ENCODE measurements at places on chromosomes 6 and 20.

GRCh38 chr6:83838727-83839126 is 14.4 kb upstream of the RIPPLY2 start:
- no peak for DNase-seq

- no peak for DNase-seq
These were observed 331.3 kb downstream of the BCKDHB start for GRCh38 chr6:80437801-80438200.

DNA sequence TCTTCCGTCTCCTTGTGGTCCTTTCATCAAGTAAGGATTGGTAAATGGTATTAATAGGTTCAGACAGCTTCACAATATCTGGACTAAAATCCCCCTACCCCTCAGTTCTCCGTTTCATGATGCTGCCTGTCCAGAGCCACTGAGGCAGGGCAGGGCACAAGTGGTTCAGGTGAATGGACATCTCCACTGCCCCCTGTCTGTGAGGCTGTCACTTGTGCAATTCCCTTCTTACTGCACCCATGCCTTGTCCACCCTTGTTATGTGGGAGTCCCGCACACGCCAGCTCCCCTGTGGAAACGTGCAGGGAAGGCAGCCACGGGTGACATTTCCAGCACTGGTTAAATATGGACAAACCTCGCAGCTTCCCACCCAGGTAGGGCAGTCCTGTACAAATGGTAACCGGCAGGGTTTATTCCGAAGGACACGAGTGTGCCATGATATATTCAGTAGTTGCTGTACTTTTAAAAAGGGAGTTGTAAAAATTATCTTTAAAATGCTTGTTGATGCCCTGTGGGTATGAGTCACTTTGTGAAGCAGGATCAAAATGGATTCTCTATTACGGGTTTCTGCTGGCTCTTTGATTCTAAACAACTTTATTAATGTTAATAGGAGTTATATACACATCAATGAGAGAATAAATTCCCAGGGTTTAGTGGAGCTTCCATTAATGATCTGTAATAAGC is 73.5 kb downstream of the FYN start:
- no peak for DNase-seq

DNA sequence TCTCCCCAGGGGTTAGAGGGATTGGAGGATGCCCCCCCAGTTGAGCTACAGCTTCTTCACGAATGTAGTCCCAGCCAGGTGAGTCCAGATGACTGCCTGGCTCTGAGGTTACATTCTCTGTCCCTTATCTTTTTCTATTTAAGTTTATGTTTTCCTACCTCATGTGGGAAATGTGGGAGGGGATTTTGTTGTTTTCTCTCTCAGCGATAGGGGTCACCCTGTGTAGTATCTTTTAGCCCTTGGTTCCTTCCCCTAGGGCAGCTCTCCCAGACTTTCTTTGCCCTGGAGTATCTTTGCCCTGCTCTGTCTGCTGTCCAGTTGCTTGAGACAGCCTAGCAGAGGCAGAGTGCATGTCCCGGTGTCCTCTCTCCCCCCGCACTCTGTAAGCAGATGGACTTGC is 5.8 kb downstream of the FANCE start:
- DNase-seq = no peak

DNA sequence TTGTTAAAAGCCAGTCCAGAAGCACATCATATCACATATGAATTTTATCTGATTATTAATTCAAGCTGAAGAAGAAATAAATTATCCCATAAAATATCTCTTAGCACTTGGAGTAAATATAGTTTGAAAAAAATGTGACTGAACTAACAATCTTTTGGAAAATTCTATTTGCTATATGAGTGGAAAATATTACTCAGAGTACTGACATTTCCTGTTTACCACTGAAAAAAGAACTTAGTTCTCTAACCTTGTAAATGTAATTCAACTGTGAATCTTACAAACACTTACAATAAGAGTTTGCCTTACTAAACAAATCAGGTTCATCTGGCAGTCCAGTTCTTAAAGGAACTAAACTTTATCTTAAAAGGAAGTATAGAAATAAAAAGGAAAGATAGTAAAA is 44.2 kb downstream of the MOXD1 start:
- DNase-seq = no peak

DNA sequence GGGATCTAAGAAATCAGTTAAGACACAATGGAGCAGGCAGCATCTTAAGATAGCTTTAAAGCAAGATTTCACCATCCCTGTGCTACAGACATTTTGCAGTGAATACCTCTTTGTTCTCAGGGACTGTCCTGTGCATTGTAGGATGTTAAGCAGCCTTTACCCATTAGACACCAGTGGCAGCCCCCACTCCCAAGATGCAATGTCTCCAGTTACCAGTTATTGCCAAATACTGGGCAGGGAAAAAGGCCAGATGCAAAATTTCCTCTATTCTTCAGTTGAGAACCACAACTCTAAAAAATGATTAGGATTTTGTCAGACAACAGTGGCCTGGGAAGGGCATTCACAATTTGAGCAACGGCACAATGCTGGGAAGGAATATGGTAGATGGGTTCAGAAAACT is 6.1 kb downstream of the FBXO5 start:
- DNase-seq = no peak

- DNase-seq = no peak
These were observed 5.2 kb downstream of the TOX2 start for GRCh38 chr20:43919686-43920403.

DNA sequence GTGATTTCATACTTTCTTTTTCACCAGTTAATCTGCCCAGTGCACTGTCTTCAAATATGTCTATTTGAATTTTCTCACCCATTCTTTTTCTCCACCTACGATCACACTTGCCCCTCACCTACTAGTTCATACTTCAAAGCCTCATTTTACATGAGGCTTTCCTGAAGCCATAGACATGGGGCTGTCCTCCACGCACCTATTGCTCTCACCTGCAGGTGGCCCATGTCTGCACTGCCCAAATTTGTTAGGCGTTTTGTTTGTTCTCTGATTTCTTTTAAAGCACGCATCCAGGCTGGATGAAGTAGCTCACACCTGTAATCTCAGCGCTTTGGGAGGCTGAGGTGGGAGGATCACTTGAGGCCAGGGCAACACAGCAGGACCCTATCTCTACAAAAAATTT is 106.8 kb upstream of the RIPOR2 start:
- no peak for DNase-seq

GRCh38 chr20:41185013-41185757 is 47.8 kb downstream of the PLCG1 start:
- no peak for DNase-seq

DNA sequence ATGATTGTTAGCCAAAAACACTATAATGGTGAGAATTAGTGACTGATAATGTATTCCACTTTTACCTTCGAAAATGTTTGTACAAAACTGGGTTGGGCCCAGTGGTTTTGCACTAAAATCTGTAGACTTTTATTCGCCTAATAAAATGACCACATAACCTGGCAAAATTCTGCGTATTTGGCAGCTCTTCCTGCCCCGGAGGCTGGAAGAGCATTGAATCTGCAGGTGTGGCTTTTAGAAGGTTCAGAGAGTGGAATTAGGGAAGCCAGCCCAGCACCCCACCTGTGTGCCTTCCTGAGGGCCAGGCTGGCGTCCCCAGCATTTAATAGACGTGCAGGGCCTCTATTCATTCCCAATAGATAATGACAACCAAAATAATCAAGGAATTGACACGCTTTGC is 256.7 kb downstream of the UST start:
- DNase-seq = no peak

DNA sequence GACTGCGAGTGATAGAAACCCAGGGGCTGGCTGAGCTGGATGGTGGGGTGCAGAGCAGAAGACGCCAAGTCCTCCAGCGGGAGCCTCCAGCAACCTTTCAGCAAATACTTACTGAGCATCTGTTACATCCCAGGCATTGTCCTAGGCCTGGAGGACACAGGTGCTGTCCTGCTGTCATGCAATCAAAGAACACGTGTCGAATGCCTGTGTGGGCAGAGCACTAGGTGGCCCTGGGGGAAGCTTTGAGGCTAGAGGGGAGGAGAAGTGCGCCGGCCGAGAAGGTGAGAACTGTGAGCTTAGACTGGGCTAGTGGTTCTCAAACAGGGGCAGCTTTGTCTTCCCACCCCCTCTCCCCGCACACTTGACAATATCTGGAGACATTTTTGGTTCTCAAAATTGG is 233.6 kb downstream of the BMP7 start:
- no peak for DNase-seq

- DNase-seq = no peak
These were observed 18.8 kb downstream of the DNMT3B start for GRCh38 chr20:32780749-32781655.

DNA sequence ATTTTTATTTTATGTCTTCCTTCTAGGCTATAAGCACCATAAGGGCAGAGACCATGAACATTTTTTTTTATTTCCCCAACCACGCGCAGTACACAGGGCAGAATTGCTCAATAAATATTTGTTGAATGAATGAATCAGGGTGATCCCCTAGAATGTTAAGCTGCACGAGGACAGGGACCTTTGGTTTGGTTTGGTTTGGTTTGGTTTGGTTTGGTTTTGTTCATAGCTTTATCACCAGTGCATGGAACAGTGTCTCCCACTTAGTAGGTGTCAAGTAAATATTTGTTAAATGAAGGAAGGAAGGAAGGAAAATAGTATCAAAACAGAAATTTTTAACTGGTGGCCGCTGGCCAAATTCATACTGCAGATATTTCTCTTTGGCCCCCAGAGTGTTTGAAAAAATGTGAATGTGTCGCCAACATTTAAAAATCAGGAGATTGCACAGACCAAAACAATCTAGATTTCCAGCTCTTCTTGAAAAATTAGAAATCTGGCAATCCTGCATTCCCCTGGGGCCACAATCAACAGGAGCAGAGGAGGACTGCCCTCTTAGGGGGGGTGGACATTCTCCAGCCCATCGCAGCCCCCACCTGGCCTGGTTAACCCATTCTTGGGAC is 205.3 kb downstream of the EYA2 start:
- no peak for DNase-seq

GRCh38 chr6:15429141-15430110 is 183.6 kb downstream of the JARID2 start:
- no peak for DNase-seq

DNA sequence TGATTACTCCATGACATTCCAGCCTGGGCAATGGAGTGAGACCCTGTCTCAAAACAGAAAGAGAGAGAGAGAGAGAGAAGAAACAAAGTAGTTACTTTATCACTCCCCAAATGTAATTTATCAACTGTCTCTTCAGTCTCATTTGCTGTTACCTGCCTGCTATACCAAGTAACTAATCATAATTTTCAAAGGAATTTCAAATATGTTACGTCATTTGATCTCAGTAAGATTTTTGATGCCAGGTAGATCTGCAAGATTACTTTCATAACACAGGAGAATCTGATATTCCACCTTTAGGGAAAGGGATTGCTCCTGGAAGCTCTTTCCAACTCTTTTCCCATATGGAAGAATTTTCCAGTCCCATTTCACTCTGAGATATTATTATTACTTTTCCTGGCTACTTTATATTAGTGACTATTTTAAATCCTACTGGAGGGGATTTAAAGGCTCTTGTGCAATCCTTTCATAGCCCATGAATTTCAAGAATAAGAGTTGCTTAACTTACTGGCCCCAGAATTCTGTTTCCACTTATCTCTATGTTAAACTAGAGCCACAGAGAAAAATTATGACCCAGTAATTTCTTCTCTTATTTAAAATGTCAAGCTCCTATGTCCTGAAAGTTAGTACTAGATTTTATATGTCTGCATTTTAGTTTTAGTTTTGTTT is 390.2 kb upstream of the FLRT3 start:
- DNase-seq = no peak

- DNase-seq = peak; percentile 97
These were observed at the start of the genes NMBR and VTA1 for GRCh38 chr6:142146828-142147662. NMBR (minus strand) TSS chr6:142147122; CDS start chr6:142088658, 58,464 bp downstream. VTA1 (plus strand) TSS chr6:142147263; CDS start chr6:142147288, 25 bp downstream.

DNA sequence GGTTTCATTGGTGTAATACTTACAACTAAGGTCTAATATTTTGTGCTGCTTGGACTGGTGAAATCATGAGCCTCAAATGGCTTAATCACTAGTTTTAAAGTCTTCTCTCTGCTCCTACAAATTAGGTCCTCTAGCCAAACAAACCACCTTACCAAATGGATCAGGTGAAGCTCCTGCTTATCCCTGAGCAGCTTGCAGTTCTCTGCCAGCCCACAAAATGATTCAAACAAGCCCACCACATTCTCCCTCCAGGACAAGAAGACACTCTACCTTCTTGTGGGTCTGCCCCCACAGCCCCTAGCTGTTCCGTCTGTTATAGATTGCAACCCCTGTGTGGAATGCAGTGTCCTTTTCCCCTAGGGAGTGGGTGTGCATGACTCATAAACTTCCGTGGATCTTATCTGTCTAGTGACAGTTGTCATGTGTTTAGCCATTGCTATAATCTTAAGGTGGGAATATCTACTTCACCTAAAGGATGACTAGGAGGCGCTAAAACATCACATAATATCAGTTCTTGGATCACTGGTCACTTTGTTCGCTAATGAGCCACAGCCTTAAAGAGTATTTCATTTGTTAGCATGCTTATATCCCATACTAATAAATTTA is 940.5 kb upstream of the MANEA start:
- no peak for DNase-seq

DNA sequence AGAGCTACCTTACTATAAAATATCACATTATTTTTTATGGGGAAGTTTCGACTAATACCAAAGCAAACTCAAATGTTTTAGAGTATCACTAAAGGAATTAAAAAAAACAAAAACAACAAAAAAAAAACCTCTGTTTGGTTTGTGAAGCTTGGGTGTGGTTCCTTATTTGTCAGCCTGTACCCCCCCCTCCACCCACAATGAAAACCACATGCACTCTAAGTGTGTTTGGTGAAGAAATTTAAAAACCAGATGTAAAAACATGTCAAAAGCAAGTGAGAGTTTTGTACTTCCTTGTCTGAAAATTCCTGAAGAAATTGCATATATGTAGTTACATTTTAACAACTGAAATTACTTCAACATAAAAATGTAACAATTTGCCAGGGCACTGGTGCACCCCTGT is 3.1 kb downstream of the STK38 start:
- DNase-seq = peak; percentile 35

- no peak for DNase-seq
These were observed 2.7 kb downstream of the WRNIP1 start for GRCh38 chr6:2767657-2768524.

DNA sequence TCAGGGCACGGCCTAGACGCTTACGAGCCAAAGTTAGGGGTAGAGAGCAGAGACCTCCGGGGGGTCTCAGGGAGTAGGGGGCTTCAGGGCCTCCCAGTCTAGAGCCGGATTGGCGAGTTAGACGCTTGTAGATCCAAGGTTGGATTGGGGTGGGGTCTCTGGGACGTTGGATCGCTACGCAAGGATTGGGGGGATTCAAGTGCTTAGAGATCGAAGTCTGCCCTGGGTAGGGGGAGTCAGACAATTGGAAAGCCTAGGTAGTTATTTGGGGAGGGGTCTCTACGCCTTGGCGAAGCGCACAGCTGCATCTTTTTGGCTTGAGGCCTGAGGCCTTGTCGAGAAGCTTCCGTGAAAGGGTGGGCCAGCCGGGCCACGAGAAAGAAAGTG is 469 bp downstream of the STX16 start:
- no peak for DNase-seq

DNA sequence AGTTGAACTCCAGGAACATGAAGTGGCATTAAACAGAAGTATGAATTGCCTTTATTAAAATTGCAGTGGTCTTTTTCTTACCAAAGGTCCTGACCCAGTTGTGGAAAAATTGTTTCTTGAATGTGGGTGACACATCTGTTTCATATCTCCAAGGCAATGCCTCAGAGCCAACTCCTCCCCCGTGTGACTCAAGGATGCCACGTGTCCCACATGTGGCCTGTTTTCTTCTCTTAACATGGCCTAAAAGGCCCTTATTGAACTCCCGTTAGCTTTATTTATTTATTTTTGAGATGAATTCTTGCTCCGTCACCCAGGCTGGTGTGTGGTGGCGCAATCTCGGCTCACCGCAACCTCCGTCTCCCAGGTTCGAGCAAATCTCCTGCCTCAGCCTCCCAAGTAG is 128.4 kb upstream of the ESR1 start:
- peak; percentile 58 for DNase-seq
